ENCODE measurements at places on chromosomes 7 and 10.

GRCh38 chr10:60172363-60172990 lies 217.2 kb downstream of the ANK3 start:
- H3K36me3 ChIP-seq, result no peaks in the 10 kb centered on the region
- H3K27me3 ChIP-seq, result no peaks in the 10 kb centered on the region
- no peaks in the 10 kb centered on the region for H3K4me1 ChIP-seq
- no peak overlapping the region for H3K4me3 ChIP-seq

DNA sequence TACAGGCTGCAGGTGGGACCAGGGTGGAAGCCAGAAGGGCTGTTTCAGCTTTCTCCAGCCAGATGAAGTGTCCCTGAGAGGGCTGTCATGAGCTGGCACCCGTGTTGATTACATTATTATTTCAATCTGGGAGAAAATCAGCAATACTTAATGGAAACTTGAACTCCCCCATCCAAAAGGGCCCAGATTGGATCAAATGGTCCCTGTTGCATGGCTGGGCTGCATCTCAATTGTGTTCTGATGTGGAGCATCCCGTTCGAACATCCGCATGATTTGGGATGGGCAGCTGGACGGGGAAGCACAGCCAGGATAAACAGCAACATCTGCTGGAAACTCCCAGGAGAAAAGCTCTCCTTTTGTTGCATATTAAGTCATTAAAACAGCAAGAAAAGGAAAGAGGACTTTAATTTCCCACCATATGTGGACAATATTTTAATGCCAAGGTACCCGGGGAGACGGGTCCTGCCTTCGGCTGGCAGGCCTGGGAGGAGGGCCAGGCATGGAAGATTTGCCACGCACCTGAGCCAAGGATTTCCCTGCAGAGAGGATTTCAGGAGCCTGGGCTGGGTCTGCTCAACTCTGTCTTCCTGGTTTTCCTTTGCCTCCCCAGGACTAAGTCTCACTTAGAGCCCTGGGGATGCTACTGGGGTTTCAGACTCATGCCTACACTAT lies 52.4 kb downstream of the NPTX2 start:
- H3K4me3 ChIP-seq, result no peak overlapping the region
- no peak overlapping the region for H3K27ac ChIP-seq
- H3K36me3 ChIP-seq, result no peaks in the 10 kb centered on the region

GRCh38 chr7:85150624-85151023 lies 36.2 kb downstream of the SEMA3D start:
- no peak overlapping the region for H3K4me3 ChIP-seq
- DNase-seq, result no peak
- no peaks in the 10 kb centered on the region for H3K27me3 ChIP-seq

- H3K36me3 ChIP-seq, result no peaks in the 10 kb centered on the region
- no peaks in the 10 kb centered on the region for H3K27me3 ChIP-seq
- DNase-seq, result no peak
- peaks cover 28% of the 10 kb centered on the region for H3K4me1 ChIP-seq
Measured at GRCh38 chr10:132326925-132327324, 5.1 kb upstream of the LRRC27 start.

DNA sequence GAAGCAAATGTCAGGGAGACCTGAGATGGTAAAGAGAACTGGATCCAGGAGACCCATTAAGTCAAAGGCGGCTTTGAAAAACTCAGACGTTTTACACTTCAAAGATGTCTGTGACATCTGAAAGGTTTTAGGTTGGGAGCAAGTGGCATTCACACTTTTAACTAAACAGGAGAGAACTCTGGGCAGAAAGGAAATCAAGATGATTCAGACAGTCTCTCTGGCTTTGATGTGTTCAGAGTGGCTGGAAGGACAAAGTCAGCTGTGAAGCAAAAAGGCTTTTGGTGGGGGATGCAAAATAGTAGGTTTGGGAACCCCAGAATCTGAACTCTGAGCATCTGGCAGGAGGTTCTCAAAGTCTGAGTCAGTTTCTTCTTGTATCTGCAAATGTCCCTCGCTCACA lies 66.6 kb downstream of the PRKCQ start:
- H3K27me3 ChIP-seq, result no peaks in the 10 kb centered on the region
- H3K4me1 ChIP-seq, result no peaks in the 10 kb centered on the region
- no peak overlapping the region for H3K4me3 ChIP-seq

DNA sequence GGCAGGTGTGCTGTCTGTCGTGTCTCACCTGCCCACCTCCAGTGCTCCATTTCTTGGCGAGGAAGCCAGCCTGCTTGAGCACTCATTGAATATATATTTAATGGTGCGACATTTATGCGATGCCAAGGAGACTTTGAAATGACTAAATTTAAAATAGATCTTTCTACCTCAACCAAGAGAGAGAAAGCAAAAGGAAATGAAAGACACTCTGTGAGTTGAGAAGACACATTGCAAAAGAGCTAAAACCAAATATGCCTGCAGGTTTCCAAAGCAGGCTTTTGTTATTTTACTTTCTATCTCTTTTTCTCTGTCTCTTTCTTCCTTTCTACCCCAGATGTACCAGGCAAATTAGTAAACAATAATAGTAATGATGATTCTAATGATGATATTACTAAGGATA lies 53.6 kb upstream of the AOAH start:
- H3K4me3 ChIP-seq, result no peak overlapping the region
- H3K36me3 ChIP-seq, result no peaks in the 10 kb centered on the region
- H3K27ac ChIP-seq, result no peak overlapping the region
- H3K4me1 ChIP-seq, result no peaks in the 10 kb centered on the region

DNA sequence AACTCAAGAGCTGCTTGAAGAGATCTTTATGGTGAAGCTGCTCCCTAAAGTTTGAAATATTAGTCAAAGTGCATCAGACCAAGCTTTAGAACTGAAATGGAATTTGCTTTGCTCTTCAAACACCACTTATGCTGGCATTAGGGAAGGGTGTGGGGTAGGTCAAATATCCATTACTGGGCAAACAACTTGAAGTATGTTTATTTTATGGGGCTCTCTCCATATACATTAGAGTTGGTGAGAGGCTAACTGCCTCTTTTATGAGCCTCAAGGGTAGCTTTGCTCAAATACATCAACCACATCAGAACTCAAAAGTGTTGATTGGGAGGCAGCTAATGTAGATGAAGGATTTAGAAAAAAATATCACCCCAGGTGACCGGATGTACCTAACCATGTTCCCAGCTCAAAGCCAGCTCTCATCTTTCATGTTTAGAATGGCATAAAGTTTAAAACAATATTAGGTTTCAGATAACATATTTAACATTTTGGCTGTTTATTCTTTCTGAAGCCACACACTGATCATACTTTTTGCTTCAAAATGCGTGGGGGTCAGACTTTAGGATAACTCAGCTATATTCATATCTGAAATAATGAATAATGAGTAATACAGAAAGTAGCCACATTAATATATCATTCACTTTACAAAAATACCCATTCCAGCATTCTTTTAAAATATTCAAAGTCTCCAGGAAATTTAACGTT lies 318.6 kb downstream of the PTEN start:
- DNase-seq, result no peak
- H3K4me3 ChIP-seq, result no peak overlapping the region
- H3K27me3 ChIP-seq, result no peaks in the 10 kb centered on the region
- H3K27ac ChIP-seq, result no peak overlapping the region
- no peaks in the 10 kb centered on the region for H3K36me3 ChIP-seq

GRCh38 chr7:150402671-150403321 lies 23.7 kb downstream of the ZNF775 start:
- H3K4me1 ChIP-seq, result peaks cover 25% of the 10 kb centered on the region
- H3K27me3 ChIP-seq, result no peaks in the 10 kb centered on the region
- H3K27ac ChIP-seq, result no peak overlapping the region
- no peak for DNase-seq
- no peaks in the 10 kb centered on the region for H3K36me3 ChIP-seq
- H3K4me3 ChIP-seq, result no peak overlapping the region

- H3K27ac ChIP-seq, result no peak overlapping the region
- no peaks in the 10 kb centered on the region for H3K36me3 ChIP-seq
- H3K4me3 ChIP-seq, result no peak overlapping the region
- no peak for DNase-seq
- no peaks in the 10 kb centered on the region for H3K4me1 ChIP-seq
Measured at GRCh38 chr7:66055321-66055956, 20.2 kb upstream of the ASL start.

- DNase-seq, result no peak
- H3K27me3 ChIP-seq, result no peaks in the 10 kb centered on the region
- H3K4me3 ChIP-seq, result no peak overlapping the region
- H3K27ac ChIP-seq, result no peak overlapping the region
Measured at GRCh38 chr10:113890769-113891168, 36.3 kb downstream of the NHLRC2 start.

- peaks cover 9% of the 10 kb centered on the region for H3K4me1 ChIP-seq
- no peak overlapping the region for H3K4me3 ChIP-seq
- no peaks in the 10 kb centered on the region for H3K27me3 ChIP-seq
- H3K27ac ChIP-seq, result peak overlapping the region; percentile 57
- H3K36me3 ChIP-seq, result no peaks in the 10 kb centered on the region
- no peak for DNase-seq
Measured at GRCh38 chr10:114685456-114685855, 27.4 kb upstream of the ABLIM1 start.

DNA sequence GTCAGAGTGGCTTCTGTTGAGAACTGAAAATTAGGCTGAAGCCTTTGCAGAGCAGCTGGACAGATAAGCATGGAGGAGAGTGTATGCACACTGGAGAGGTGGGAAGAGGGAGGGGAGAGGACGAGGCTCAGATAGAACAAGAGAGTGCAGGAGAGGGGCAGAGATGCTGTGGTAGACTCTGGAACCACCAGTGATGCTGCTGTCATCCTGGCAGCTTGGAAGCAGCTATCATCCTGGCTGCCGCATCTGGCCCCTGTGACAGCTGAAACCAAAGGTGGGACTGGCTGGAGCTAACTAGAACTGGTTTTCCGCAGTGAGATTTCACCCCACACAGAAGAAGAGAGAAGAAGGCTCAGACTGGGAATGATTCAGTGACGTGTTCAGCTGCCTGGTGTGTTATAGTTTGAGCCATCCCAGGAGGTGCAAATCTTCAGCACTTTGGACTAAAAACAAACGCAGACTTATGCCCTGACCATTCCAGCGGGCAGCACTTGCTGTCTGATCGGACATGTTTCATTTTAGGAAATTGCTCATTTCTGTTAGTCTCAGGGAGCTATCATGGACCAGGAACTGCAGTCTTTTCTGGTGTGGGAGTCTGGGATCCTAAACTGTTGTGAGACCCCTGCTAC lies 38.4 kb downstream of the EEPD1 start:
- H3K27ac ChIP-seq, result no peak overlapping the region
- H3K27me3 ChIP-seq, result no peaks in the 10 kb centered on the region
- H3K4me3 ChIP-seq, result no peak overlapping the region
- no peak for DNase-seq
- no peaks in the 10 kb centered on the region for H3K36me3 ChIP-seq

GRCh38 chr7:131026297-131027000 lies 292.4 kb upstream of the KLF14 start:
- H3K4me3 ChIP-seq, result no peak overlapping the region
- H3K4me1 ChIP-seq, result peaks cover 67% of the 10 kb centered on the region

GRCh38 chr10:112753961-112754411 lies 196.1 kb upstream of the TCF7L2 start:
- peaks cover 11% of the 10 kb centered on the region for H3K4me1 ChIP-seq
- no peaks in the 10 kb centered on the region for H3K27me3 ChIP-seq
- no peak overlapping the region for H3K27ac ChIP-seq
- no peak for DNase-seq
- peak overlapping the region; percentile 21 for H3K4me3 ChIP-seq
- H3K36me3 ChIP-seq, result no peaks in the 10 kb centered on the region

DNA sequence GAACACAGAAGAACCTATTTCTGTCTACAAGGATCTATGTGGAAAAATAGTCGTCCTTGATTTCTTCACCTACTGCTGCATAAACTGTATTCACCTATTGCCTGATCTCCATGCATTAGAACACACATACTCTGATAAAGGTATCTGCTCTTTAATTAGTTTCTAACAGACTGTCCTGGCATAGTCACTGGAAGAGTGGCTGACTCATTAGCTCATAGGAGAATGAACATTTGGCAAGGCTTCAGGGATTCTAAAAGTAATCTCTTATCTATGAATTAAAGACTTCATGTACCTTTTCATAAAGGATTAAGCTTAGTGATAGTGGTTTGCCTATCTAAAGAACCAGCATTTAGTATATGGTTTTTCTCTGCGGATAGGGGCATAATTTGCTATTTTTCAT lies 4.1 kb downstream of the NHLRC2 start:
- DNase-seq, result no peak
- H3K27me3 ChIP-seq, result no peaks in the 10 kb centered on the region
- H3K4me3 ChIP-seq, result no peak overlapping the region
- no peaks in the 10 kb centered on the region for H3K36me3 ChIP-seq

DNA sequence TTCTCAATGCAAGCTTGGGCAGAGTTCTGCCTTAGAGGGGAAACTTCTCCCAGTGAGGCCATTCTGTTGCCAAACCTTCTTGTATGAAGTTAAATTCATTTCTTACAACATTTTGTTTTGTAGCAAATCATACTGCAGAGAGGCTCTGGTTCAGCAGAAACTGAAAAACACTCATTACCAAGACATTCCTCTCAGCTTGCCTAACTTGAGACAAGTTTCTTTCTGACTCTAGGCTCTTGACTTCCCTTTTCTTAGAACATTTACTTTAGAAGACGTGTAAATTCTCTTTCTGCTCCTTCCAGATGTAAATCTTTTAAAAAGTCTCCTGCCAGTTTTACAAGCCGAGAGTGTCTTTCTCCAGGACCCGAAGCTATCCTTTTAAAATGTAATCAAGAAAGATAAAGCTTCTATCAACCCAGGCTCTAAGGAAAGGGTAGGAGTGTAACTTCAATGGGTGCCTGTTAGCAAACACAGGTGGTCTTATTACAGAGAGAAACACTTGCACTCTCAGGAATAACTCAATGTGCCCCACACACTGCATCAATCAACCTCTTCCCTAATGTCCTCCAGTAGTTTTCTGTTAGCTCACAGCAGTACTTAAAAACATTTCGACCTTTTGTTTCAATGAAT lies 80.5 kb upstream of the TAS2R16 start:
- H3K4me1 ChIP-seq, result no peaks in the 10 kb centered on the region
- no peaks in the 10 kb centered on the region for H3K36me3 ChIP-seq
- H3K27ac ChIP-seq, result no peak overlapping the region

- H3K27me3 ChIP-seq, result peaks cover 5% of the 10 kb centered on the region
- no peak overlapping the region for H3K4me3 ChIP-seq
- no peaks in the 10 kb centered on the region for H3K4me1 ChIP-seq
- H3K36me3 ChIP-seq, result no peaks in the 10 kb centered on the region
- no peak overlapping the region for H3K27ac ChIP-seq
- DNase-seq, result no peak
Measured at GRCh38 chr10:15898046-15898445, 37.7 kb upstream of the MINDY3 start.
